ENCODE measurements at places on chromosomes 5 and 9.

GRCh38 chr5:81762853-81763252 is 12.0 kb upstream of the SSBP2 start:
- no peak for DNase-seq

DNA sequence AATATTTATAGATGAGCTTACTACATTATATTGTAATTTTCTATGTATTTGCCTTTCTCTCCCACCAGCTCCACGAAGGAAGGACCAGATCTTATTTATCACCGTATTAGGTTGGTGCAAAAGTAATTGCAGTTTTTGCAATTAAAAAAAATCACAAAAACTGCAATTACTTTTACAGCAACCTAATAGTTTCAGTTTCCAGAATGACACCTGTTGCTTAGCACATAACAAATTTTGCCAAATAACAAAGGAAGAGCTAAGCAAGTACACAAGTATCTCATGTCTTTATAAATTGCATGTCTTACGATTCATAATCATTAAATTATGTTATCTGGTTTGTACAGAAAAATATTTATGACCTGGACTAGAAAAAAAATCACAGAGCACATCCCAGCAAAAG is 45.9 kb downstream of the AGXT2 start:
- no peak for DNase-seq

DNA sequence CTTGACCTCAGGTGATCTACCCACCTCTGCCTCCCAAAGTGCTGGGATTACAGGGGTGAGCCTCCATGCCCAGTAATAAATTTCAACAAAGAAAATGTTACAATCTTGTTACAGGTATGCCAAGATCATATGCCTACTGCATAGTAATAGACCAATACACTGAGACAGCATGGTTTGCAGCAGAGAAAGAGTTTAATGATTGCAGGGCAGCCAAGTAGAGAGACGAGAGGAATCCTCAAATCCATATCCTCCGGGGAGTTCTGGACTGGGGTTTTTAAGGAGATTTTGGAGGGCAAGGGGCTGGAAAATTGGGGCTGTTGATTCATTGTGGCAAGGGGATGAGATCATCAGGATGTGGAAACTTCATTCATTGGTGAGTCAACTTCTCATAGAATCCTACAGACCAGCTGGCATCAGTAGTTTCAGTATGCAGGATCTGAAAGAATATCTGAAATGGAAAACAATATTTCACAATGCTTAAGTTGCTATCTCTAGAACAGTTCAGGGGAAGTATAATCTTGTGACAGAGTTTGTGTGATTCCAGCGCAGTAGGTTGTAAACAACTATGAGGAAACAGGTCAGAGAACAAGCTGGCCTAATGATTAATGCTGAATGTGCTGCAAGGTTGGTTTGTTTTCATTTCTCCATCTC is 14.8 kb upstream of the TUT7 start:
- DNase-seq, result no peak

DNA sequence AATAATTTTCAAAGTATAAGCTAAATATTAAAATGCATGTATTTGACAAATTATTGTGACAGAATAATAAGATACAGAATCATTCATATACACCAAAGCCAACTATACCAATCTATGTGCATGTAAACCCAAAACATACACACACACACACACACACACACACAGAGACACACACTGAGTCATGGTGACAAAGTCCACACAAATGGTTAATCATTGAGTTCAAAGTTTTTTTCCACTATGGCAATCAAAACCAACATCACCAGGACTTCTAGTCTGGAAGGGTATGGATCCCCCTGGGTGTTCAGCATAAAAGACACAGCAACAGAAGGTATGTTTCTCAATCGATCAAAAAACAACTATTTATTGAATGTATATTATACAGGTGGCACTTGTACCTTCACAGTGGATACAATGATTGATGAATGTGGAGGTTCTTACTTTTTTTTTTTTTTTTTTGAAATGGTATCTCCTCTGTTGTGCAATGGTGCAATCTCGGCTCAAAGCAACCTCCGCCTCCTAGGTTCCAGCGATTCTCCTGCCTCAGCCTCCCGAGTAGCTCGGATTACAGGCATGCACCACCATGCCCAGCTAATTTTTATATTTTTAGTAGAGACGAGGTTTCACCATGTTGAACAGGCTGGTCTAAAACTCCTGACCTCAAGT is 137.0 kb downstream of the PDE4D start:
- no peak for DNase-seq

- DNase-seq, result no peak
Observed at GRCh38 chr9:16171911-16172310, 619.1 kb downstream of the CCDC171 start.

DNA sequence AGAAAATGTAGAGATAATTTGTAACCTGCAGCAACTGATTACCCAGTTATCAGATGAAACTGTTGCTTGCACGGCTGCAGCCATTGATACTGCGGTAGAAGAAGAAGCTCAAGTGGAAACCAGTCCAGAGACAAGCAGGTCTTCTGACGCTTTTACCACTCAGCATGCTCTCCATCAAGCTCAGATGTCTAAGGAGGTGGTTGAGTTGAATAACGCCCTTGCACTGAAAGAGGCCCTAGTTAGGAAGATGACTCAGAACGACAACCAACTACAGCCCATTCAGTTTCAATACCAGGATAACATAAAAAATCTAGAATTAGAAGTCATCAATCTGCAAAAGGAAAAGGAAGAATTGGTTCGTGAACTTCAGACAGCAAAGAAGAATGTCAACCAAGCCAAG is 1.7 kb downstream of the KIF4B start:
- DNase-seq, result no peak

DNA sequence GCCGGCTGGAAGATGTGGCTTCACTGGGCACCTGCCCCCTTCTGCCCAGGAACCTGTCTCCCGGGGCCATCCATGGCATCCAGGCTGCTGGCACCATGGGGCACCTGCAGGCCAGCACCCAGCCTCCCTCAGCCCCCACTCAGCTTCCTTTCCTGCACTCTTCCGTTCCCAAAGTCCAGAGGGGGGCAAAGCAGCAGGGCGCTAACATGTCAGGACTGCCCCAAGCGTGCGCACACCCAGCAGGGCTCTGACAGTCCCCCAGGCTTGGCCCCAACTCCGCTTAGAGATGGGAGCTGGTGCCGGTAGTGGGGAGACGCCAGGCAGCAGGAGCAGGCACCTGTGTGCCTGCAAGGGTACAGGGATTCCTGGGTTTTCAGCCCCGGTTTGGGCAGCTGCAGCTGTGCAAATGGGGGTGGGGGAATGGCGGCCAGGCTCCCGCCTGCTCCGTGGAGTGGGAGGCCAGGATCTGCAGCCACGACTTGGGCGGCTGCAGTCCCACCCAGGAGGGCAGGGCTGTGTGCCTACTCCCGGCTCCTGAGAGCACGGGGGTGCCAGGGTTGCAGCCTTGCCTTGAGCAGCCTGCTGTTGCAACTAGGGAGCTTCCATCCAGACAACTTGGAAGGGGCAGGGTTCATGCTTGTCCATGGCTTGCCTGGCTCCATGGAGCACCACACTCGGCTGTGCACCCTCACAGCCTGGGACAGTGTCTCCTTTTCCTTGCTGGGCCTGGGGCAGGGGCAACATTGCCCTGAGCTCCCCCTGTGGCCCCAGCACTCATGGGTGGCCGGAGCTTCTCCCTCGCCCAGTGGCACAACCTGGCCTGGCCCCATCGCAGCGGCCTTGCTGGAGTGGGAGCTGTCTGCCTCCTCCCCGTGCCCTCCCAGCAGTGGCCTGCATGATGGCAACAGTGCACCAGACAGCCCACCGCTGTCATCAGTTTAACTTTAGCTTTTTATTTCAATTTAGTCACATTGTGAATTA is 561.1 kb downstream of the MTRR start:
- DNase-seq, result no peak

DNA sequence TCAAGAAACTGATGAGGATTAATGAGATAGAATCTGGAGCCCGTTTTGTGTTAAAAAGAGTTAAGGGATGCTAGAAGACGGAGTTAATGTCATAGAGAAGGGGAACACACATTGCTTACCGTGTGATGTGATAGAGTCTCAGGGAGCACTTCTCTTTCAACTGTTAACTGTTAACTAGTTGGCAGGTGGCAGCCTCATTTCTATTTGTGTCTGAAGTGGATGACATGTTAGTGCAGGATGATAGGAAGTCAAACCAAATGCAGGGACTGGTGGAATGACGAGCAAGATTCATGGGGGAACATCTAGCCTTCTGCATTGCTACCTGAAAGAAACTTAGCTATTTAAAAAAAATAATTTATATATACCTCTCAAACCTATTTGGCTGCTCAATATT is 222.7 kb downstream of the MAST4 start:
- DNase-seq, result no peak

DNA sequence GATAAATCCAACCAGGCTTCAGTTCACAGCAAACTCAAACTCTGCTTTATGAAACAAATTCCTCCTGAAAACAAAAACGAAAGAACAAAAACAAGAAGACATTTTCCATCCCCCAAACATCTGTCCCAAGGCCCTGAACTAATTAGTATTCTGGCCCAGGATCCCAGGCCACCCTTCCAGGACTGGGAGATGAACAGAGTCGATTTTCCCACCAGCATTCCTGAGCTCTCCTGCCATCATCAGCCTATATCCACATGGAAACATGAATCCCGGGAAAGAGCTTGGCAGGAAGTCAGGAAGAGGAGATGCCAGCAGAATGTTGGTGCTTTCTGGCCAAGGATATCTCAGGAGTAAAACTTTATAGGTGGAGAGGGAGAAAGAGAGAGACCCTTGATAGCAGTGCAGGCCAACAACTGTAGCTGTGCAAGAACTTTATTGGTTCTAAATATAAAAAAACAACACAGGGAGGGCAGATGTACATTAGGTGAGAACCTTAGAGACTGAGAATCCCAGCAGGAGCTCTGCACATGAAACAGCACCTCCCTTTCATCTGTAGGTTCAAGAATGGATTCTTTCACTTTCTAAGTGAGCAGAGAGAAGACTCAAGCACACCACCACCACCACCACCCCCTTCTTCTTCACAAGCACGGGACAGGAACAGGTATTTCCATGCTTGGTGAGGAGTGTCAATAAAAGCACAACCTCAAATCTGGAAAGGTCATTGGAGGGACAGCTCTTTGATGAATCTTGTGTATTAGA is 190.7 kb upstream of the TAS2R1 start:
- DNase-seq, result no peak

DNA sequence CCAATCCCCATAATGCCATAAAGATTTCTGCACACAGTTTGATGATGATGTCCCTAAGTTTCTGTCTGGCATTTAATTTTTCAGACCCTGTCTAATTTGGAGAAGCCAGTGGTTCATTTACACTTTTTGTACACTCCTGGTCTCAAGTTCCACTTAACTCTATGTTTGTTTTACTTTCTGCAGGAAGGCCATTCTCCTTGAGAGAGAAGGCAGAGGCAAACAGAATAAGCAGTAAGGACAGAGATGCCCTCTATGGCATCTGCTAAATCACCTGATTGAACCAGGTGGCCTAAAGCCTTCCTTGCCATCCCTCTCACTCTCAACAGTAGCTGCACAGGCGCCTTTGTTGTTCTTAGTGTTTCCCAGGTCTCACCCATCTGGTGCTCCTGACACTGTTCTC is 86.1 kb upstream of the LRRTM2 start:
- DNase-seq, result no peak

DNA sequence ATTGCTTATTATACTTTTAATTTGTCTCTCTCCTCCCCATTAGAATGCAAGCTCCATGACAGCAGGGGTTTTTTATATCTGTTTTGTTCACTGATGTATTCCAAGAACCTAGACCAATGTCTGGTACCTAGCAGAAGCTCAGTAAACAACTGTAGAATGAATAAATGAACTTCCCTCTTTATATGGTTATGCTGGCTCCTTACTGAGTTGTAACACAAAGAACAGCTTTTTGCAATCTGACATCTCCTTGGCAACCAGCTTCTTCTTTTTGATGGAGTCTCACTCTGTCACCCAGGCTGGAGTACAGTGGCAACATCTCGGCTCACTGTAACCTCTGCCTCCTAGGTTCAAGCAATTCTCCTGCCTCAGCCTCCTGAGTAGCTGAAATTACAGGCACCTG is 13.6 kb downstream of the TRMO start:
- peak; percentile 79 for DNase-seq

DNA sequence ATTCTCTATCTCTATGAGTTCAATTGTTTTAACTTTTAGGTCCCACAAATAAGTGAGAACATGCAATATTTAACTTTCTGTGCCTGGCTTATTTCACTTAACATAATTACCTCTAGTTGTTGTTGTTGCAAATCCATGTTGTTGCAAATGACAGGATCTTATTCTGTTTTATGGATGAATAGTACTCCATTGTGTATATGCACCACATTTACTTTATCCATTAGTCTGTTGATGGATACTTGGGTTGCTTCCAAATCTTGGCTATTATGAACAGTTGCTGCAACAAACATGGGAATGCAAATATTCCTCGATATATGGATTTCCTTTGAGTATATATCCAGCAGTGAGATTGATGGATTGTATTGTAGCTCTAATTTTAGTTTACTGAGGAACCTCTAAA is 36.3 kb downstream of the MEGF9 start:
- no peak for DNase-seq

GRCh38 chr9:135926402-135927194 is 19.3 kb upstream of the CAMSAP1 start:
- DNase-seq, result no peak

- DNase-seq, result peak; percentile 48
Observed at GRCh38 chr9:37407468-37407867, 15.0 kb upstream of the GRHPR start.

DNA sequence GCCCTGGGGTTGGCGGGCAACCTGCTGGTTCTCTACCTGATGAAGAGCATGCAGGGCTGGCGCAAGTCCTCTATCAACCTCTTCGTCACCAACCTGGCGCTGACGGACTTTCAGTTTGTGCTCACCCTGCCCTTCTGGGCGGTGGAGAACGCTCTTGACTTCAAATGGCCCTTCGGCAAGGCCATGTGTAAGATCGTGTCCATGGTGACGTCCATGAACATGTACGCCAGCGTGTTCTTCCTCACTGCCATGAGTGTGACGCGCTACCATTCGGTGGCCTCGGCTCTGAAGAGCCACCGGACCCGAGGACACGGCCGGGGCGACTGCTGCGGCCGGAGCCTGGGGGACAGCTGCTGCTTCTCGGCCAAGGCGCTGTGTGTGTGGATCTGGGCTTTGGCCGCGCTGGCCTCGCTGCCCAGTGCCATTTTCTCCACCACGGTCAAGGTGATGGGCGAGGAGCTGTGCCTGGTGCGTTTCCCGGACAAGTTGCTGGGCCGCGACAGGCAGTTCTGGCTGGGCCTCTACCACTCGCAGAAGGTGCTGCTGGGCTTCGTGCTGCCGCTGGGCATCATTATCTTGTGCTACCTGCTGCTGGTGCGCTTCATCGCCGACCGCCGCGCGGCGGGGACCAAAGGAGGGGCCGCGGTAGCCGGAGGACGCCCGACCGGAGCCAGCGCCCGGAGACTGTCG is 976 bp downstream of the RXFP3 start:
- no peak for DNase-seq

DNA sequence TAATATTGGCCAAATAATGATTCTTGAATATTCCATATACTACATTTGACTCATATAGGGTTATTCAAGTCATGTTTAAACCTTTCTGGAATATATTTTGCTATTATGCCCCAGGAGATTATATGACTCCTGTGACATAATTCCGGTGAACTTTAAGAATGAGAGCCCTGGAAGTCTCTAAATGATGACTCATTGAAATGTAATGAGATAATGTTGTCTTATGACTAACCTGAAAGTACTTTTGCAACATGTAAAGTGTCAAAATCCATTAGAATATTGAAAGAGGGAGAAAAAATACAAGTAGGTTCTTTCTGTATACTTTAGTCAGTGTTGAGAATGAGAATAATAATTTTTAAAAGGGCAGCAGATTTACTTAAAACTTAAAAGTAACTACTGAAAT is 830.4 kb downstream of the MAT2B start:
- no peak for DNase-seq
